ENCODE measurements at places on chromosomes 7 and 10. TPM values are rescaled to one million over a fixed set of nuclear protein-coding genes. Genes with fewer than 3 reads are reported as not detected.
A peak's percentile ranks its signal among the peaks of the same experiment; 100 is the strongest.

- no peaks in the 10 kb centered on the region for H3K4me1 ChIP-seq
- H3K27me3 ChIP-seq, result no peaks in the 10 kb centered on the region
- H3K36me3 ChIP-seq, result no peaks in the 10 kb centered on the region
- no peak for DNase-seq
- no peak overlapping the region for H3K4me3 ChIP-seq
- H3K27ac ChIP-seq, result no peak overlapping the region
Measured at GRCh38 chr10:4174197-4174596, 389.2 kb upstream of the KLF6 start.

DNA sequence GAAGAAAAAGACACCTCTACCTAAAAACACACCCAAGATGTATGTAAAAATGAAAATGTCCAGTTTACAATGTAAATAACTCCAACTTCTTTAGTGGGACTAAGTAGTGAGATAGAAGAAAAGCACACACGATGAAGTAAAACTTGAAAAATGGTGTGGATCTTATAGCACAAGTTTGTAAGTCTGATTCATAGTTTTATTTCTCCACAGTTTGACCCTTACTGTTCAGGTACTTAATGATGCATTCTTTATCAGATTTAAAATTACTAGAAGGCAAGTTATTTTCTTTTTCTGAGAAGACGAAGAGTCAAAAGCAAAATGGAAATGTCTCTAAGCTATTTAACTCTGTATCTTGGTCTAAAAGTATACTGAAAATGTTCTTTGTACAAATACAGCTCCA is 6.1 kb downstream of the NAMPT start:
- no peak overlapping the region for H3K27ac ChIP-seq
- no peaks in the 10 kb centered on the region for H3K4me1 ChIP-seq

DNA sequence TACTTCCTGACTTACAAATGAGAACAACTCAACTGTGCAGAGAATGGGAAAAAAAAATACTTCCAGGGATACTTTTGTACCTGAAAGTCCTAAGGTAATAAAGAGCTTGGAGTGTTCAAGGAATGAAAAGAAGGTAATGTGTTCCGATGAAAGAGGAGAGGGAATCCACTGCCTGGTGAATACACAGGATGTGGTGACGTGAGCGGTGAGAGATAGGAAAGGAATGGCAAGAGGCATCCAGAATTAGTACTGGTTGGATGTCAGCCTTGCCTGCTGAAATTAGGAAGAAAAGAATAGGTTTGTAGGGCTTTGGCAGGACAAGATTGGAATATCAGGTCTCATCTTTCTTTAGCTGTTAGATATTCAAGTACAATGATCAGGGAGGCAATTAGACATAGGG is 347.7 kb downstream of the POM121L12 start:
- DNase-seq, result no peak
- H3K27ac ChIP-seq, result no peak overlapping the region
- no peaks in the 10 kb centered on the region for H3K36me3 ChIP-seq

DNA sequence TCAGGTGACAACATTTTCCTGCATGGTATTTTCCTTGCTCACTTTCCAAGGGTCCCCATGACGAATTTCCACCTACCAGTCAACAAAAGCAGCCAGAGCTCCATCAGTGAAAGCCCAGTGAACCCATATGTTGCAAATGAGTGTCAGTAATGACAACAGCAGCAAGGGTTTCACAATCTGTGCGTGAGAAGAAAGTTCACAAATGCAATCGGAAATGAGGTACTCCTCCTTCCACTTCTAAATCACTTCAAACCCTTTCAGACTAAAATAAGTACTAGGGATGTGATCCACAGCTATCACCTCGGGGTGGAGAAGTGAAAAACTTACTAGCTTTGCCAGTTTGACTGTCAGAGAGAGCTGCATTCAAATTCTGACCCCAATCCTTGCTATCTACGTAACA is 55.6 kb upstream of the BET1 start:
- H3K4me1 ChIP-seq, result no peaks in the 10 kb centered on the region
- no peak for DNase-seq
- no peak overlapping the region for H3K4me3 ChIP-seq
- H3K27me3 ChIP-seq, result no peaks in the 10 kb centered on the region

Gene FAM3C
- 32.1 TPM for total RNA-seq

GRCh38 chr7:157622000-157622399 is 285.2 kb downstream of the DNAJB6 start:
- no peaks in the 10 kb centered on the region for H3K36me3 ChIP-seq
- no peak overlapping the region for H3K4me3 ChIP-seq
- no peaks in the 10 kb centered on the region for H3K27me3 ChIP-seq
- no peaks in the 10 kb centered on the region for H3K4me1 ChIP-seq

DNA sequence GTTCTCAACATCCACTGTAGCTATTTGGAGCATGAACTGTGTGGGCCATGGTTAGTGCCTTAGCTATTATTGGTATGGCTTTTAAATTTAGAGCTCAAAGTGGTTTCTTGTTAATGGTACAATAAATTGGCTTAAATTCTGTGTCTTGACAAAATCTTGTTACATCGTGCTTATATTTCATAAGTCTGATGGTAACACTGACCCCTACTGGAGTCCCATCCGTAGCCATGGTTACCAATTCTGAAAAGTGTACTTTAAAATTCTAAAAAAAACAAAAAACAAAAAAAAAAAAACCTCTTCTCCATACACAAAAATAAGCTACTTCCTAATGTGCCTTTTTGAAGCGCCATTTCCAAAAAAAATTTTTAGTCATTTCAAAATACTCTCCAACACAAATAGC is 6.4 kb upstream of the RPP30 start:
- no peaks in the 10 kb centered on the region for H3K36me3 ChIP-seq
- no peaks in the 10 kb centered on the region for H3K4me1 ChIP-seq
- DNase-seq, result no peak
- H3K4me3 ChIP-seq, result no peak overlapping the region
- peaks cover 6% of the 10 kb centered on the region for H3K27me3 ChIP-seq

- no peak for DNase-seq
- H3K4me1 ChIP-seq, result no peaks in the 10 kb centered on the region
- peak within 1 kb of the TSS; percentile 43 for H3K4me3 ChIP-seq
- H3K27me3 ChIP-seq, result no peaks in the 10 kb centered on the region
Measured at GRCh38 chr7:12403287-12404181, at the start of gene VWDE. Gene VWDE, minus strand, starts transcription at chr7:12403865. Its CDS starts 149 bp downstream, at chr7:12403716.

- DNase-seq, result no peak
- H3K4me3 ChIP-seq, result no peak overlapping the region
- no peaks in the 10 kb centered on the region for H3K27me3 ChIP-seq
- H3K36me3 ChIP-seq, result no peaks in the 10 kb centered on the region
- no peak overlapping the region for H3K27ac ChIP-seq
Measured at GRCh38 chr7:122676466-122676865, 22.5 kb downstream of the RNF133 start.

- H3K36me3 ChIP-seq, result no peaks in the 10 kb centered on the region
- no peaks in the 10 kb centered on the region for H3K4me1 ChIP-seq
- DNase-seq, result no peak
- H3K4me3 ChIP-seq, result no peak overlapping the region
Measured at GRCh38 chr7:78677391-78677790, 776.1 kb downstream of the MAGI2 start.

Gene FBXL13
- 3.3 TPM for total RNA-seq

DNA sequence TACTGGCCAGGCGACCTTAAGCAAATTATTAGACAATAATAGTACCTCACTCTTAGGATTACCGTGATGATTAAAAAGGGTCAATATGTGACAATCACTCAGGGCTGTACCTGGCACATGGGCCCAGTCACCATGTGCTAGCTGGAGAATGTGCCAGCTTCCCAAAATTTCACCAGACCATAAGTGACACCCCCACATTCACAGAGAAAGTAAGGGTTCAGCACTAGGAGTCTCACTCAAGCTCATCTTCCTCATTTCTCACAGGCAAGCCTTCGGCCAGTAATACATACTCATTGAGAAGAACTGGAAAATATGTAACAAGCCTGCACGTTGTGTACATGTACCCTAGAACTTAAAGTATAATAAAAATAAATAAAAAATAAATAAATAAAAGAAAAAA is 22.4 kb upstream of the C10orf71 start:
- H3K27me3 ChIP-seq, result no peaks in the 10 kb centered on the region
- H3K4me3 ChIP-seq, result no peak overlapping the region
- DNase-seq, result no peak
- H3K4me1 ChIP-seq, result no peaks in the 10 kb centered on the region
- H3K27ac ChIP-seq, result no peak overlapping the region

DNA sequence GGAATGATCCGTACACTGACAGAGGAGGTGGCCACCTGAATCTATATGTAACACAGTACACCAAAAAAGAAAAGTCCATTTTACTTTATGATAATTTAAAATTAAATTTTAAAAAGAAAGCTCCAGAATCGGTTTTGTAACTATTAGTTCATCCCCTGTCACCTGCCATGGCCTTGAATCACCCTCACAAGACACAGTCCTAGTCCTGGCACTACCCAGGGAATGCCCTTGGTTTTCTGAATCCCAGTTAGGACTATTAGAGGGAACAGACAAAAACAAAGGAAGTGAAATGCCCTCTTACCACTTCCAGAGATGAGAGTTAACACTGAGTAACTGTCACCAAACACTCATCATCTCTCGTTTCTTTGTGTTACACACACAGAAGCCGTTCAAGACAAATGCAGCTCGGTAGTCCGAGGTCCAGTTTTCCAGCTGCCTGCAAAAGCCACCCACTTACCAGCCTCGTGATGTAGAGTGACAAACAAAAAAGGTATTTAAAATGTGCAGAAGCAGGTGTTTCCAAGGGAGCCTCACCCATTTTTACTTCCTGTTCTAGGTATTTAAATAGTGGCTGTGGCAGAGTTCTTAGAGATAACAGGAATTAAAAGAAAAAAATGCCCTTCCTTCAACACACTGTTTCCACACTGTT is 6.1 kb downstream of the PTPRN2 start:
- peak; percentile 5 for DNase-seq
- H3K4me1 ChIP-seq, result peaks cover 10% of the 10 kb centered on the region
- H3K36me3 ChIP-seq, result no peaks in the 10 kb centered on the region
- H3K27ac ChIP-seq, result no peak overlapping the region
- H3K4me3 ChIP-seq, result no peak overlapping the region
